HFFc6 (cell line): ENCODE measurements at places on chromosomes 3 and 15.

DNA sequence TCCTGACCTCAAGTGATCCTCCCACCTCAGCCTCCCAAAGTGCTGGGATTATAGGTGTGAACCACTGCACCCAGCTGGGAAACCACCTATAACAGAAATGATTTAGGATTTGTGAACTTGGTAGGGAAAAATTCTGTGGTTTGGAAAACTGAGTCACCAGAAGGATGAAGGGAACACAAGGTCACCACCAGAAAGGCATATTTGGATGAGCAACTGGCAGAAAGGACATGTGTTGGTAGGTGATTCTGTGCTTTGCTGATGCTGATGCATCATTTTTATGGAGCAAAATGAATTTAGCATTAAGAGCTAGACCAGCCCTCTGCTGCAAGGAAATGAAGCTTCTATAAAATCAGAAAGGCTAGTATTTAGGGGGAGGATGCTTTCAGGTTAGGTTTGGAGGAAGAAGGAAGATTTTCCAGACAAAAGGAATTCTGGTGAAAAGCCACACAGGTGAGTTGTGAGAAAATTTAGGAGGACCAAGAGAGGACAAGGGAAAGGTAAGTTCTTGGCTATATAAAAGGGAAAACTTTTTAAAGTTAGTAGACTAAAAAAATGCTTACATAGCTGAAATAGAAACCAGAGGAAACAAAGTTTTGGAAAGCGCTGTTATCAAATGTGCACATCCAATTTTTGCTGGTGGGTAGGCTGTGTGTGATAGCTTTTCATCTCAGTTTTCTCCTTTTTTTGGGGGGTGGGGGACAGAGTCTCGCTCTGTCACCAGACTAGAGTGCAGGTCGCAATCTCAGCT lies 3.6 kb downstream of the PXK start:
- DNase-seq: peak; percentile 78

DNA sequence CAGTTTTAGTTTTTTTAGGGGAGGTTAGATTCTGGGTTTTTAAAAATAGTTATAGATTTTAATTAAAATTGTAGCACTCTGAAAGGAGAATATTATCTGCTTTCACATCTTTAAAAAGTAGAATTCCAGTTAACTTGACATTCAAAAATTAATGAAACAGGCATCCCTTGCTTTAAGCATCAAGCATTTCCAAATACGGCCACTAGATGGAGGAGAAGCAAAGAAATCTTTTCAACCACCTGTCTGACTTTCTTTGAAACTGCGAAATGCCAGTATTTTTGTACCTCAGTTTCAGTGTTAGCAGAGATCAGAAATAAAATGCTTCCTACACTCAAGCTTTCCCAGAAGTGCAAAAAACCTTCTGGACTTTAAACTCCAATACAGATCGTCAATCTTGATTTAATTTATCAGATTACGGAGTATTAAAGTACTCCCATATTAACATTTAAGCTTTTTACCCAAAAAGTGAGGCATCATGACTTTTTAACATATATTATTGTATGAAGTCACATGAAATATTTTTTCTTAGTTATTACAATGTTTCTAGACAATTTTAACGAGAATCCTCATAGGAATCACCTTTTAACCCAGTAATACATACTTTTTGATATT lies 153.3 kb downstream of the P3H2 start:
- DNase-seq: peak; percentile 55

DNA sequence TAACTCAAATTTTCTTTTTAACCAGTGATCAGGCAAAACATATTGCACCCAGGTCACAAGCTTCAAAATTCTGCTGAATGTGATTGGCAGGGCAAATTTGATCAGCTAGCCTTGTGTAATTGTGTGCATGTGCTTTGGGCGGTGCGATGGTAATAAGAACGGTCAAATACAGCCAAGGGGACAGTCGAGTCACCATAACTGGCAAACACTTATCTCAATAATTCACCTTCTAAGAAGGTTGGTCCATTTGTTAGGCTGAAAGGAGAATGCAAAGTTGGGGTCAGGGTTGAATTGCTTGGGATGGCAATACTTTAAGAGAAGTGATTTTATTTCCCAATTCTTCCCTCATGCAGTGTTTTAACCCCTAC lies 302.4 kb upstream of the PDZRN3 start:
- no peak for DNase-seq

- DNase-seq: no peak
These were observed 53.8 kb upstream of the BOC start for GRCh38 chr3:113157408-113158030.
